ENCODE measurements at places on chromosomes 4 and X.

- DNase-seq = no peak
Observed at GRCh38 chr4:173293663-173294062, 40.5 kb downstream of the HMGB2 start.

GRCh38 chrX:119636419-119636818, 30.2 kb upstream of the NKRF start:
- DNase-seq = no peak

DNA sequence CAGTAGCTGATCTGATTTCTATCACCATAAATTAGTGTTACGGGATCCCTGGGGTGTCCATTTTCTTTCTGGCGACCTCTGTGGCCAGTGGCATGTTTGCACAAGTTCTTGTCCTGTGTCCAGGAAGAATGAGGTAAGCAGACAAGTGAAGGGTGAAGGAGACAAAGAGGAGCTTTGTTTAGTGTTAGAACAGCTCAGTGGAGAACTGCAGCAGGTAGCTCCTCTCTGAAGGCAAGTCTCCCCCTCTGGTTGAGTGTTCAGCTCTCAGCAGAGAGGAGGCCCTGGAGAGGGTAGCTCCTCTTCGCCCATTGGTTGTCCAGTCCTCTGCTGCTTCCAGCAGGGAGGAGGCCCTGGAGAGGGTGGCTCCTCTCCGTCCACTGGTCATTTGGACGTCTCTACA, 47.2 kb downstream of the DMP1 start:
- DNase-seq = no peak

- no peak for DNase-seq
Observed at GRCh38 chr4:124209211-124209610, 503.3 kb downstream of the ANKRD50 start.

- DNase-seq = no peak
Observed at GRCh38 chr4:129474698-129475097, 378.7 kb downstream of the C4orf33 start.

DNA sequence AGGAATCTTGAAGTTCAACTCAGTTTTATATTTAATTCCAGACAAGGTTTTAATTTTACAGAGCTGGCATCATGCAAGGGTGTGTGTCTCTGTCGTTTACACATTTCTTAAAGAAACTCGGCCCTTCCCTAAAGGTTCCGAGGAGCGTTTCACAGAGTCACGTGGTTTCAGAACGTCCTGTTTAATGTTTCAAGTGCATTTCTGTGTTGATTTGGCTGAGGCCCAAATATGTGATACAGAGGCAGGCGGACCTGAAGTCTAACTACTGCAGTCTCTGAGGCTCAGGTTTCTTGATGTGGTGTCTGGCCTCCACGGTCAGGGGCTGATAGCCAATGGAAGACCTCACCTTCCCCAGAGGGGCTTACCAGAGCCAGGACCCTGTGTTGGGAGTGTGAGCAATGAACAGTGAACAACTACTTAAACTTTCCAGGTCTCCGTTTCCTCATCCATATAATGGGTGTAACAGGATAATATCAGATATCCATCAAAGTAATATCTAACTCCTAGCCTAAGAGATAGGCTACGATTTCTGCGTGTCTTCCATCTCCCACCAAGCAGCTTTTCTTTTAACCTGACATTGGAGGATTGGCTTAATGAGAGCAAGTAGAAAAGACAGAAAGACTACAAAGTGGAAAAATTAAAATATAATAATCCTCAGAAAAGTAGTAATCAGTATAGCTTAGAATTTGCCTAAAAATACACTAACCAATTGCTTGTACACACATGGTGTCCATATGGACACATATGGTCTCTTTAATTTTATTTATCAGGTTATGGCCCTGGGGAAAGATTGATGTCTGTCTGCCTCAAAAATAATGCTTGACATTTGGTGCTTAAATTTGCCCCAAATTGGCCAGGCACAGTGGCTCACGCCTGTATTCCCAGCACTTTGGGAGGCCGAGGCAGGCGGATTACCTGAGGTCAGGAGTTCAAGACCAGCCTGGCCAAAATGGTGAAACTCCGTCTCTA, 50.0 kb upstream of the TRIM2 start:
- peak; percentile 20 for DNase-seq
